ENCODE measurements at places on chromosomes 5 and 9.

DNA sequence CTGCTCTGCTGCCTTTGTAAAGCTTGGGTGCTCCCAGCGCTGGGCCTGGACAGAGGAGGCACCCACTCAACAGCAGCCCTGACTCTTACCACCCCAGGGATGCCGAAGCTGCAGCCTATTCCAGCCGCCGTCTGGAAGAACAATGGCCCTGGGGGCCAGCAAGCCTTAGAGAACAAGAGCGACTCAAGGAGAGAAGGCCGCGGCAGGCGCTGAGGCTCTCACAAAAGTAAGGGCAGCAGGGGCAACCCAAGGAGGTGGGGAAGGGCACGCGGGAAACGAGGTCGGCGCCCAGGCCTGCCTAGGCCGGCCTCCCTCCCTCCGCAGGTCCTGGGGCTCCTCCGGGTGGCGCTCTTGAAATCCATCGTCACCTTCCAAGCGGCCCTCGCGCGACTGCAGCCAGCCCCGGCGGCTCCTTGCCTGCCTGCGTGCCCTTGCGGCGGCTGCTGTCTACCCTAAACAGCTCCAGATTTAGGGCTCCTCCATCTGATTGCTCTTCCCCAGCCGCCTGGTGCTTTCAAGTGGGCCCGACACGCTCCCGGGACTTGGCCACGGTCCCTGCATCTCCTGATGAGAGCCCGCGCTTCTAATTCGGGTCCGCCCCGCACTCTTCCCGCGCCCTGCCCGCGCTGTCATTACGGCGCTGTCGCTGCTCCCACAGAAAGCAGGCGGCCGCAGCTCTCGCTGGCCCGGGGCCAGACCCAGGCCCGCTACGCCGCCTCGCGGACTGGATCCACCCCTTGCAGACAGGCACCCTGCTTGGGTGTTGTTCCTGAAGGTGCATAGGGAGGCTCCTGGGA, 213.3 kb downstream of the SEMA6A start:
- peak; percentile 20 for DNase-seq

- DNase-seq, result no peak
These were observed 65.8 kb downstream of the KCTD16 start for GRCh38 chr5:144236499-144236898.

- peak; percentile 49 for DNase-seq
These were observed 561 bp downstream of the SEC61B start for GRCh38 chr9:99222416-99223270.

DNA sequence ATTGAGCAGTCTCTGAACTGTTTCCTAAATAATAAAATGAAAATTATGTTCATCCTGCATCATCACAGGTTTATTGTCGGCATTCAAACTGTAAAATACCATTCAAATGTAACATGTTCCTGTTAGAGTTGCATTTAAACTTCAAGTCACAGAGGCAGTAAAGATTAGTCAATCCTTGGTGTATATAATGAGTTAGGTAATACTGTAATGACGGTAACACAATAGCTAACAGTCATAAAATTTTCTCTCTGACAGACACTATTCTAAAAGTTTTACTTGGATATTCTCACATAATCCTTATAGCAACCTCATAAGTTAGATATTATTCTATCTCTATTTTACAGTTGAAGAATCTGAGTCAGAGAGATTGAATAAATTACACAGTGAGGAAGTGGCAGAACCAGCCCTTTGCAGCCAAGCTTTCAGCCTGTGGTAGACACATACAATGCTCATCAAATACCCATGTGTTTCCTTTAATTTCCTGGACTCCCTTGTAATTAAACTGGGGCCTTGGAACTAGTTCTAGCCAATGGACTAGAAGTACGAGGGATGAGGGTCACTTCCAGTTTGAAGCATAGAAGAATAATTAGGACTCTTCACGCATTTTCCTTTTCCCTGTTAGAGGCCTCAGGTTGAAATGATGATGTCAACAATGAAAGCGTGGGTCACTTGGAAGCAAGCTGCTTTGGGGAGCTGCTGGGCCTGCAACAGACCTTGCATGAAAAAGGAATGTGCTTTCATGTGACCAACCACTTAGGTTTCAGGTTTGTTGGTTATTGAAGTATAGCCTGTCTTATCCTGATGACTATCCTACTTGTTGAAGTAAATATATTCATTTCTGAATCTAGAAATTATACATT, 12.3 kb upstream of the CAST start:
- no peak for DNase-seq

DNA sequence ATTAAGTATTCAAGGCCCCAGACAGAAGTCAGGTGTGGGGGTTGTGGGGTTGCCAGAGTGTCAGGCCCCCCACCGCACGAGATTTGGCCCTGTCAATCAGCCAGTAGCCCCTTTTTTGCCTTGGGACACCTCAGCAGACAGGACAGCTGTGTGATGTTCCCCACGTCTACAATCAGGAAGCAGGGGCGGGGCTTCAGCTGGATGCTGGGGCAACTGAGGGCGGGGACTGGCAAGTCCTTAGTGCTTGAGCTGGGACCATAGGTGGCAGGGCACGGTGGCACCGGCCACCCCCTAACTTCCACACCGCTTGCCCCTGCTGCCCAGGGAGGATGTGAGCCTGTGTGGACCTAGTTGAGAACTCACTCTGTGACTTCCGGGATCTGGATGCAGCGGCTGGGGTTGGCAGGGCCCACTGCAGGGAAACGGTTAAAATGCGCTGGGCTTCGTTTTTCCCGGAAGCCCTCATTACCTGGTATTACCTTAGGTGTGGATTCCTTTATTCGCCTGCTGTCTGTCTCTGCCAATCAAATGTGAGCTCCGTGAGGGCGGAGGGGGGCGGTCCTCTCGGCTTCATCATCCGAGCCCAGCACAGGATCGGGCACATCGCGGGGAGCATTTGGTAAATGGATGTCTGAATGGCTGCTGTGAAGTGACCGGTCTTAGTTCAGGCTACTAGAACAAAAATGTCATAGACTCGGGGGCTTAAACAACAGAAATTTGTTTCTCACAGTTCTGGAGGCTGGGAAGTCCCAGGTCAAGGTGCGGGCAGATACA, 7.5 kb upstream of the GTF3C5 start:
- DNase-seq, result no peak

GRCh38 chr5:95081982-95082381, 202.9 kb downstream of the MCTP1 start:
- DNase-seq, result no peak

- no peak for DNase-seq
These were observed 100.7 kb upstream of the TRPC7 start for GRCh38 chr5:136466041-136466415.

GRCh38 chr5:147484708-147485020, 25.2 kb downstream of the DPYSL3 start:
- no peak for DNase-seq

DNA sequence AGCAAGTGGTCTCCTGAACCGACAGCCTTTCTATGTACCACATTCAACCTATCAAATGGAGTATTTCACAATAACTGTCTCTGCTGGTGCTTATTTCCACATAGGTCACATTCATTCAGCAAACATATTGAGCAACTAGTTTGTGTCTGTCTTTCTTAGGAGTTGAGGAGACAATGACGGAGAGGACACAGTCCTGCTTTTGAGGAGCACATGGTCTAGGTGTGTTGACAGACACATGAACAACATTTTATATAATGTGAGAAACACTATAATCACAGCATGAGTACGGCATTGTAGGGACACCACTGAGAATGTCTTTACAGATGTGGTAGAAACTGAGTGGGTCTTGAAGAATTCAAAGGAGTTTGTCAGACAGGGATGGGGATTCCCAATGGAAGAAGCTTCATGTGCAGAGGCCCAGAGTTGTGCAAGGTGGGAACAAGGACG, 28.5 kb downstream of the NFIL3 start:
- DNase-seq, result no peak

DNA sequence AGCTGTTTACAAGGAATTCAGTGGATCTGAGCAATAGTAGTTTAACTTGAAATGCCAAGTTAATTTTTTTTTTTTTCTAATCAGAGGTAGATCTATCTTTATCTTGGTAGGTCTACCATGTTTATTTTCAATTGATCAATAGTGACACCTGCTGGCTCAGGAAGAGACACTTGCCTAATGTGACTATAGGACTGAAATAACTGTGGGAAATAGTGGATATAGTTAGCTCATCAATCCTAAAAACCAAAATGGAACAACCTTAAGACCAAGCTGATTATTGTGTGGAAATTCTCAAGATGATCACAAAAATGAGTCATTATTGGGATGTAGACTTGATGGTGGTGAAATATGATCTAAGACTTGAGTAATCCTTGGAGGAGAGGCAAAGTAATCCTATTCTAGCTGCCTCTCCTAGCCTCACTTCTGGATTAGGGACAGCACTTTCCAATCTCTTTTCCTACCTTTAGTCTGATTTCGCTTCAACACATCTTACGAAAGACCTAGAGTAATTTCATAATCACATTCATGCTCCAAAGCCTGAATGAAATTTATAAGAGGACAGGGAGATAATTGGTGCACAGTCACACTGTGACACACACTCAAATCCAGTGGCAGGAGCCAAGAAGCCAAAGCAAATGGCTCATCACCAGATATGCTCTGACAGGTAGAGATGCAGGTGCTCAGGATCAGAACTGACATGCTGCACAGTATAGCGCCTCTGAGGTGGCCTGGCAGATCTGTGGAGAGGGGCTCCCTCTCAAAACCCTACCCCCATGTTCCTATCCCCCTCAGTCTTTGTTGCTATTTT, 156.3 kb downstream of the HMHB1 start:
- DNase-seq, result no peak

DNA sequence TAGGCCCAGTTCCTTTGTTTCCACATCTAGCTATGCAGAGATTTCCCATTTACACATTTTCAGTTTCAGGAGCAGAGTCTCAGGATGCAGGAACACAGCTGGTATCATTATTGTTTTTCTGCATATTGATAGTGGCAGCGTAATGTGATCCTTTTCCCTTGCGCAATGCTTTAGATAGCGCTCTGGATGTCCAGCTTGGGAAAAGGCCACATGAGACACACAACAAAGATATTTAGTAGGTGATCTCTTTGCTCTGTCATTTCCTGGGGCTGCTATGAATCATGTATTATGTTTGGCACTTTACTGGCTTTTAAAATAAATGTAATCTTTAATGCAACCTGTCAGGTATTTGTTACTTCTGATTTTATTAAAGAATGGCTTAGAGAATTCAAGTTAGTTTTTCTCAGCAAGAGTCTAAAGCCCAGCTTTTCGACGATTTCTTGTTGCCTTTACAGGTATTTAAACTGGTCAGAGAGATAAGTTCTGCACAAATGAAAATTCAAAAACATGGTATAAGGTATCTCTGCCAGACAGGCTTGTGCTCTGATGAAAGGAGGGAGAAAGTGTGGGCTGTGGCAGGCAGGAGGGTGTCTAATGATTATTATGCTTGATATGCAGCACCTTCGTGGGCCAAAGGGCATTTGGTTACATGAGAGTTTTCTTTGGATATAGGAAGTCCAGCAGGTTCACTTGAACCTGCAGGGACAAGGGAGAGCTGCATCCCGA, 42.2 kb downstream of the PTTG1 start:
- no peak for DNase-seq

- DNase-seq, result no peak
These were observed 134.8 kb downstream of the EPB41L4A start for GRCh38 chr5:112283943-112284929.

DNA sequence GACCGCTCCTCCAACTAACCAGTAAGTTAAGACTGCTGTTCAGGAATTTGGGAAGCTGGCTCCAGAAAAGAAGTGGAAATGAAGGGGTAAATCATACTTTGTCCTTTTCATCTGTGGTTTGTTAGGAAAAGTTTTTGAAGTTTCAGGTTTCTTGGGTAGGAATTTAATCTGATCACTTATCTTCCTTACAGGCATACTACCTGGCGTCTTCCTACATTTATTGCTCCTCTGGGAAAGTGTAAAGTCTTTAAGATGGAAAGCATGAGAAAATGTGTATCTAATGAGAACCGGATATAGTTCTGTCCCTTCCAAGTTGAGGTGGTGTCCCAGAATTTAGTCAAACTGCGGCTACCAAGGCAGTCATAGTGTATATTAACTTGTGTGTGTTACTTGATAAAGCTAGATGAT, 1.3 kb downstream of the RASA1 start:
- DNase-seq, result no peak

DNA sequence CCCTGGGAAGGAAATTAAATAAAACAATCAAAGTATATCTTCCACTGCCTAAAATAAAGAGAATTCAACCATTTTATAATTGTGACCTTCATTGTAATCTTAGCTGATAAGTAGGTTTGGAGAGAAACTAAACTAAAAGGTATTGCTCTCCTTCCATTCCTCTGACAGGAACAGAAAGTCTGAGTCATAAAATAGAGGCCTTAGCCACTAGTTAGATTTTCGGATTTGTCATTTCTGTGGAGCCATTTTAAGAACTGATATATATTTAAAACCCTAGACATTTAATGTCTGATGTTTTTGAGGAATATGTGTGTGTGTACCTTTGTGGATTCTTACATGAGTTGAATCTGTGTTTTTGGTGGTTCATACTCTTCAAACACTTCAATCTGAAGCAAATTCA, 11.8 kb upstream of the TMC1 start:
- DNase-seq, result no peak

- DNase-seq, result no peak
These were observed 204.4 kb upstream of the IER5L start for GRCh38 chr9:129382281-129383018.

DNA sequence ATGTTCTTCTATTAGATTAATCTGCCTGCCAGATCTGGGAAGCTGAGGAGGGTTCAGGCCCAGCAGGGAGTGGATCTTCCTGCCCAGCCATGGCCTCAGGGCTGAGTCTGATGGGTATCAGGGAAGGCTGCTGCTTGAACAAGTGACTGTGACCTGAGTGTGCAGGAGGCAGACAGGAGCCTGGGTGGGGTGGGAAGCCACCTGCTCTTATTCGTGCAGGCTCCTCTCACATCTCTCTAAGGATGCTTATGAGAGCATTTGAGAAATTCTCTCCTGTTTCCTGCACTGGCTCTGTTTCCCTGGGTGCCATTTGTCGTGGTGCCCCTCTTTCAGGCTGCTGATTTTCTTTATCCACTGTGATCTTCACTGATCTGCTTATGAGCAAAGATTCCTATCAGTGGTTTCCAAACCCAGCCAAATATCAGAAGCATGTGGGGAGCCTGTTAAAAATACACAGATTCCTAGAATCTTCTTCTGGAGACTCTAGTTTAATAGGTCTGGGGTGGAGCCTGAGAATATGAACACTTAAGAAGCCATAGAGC, 2.1 kb downstream of the RGS3 start:
- no peak for DNase-seq

GRCh38 chr5:99646011-99646647, 717.3 kb upstream of the CHD1 start:
- no peak for DNase-seq

DNA sequence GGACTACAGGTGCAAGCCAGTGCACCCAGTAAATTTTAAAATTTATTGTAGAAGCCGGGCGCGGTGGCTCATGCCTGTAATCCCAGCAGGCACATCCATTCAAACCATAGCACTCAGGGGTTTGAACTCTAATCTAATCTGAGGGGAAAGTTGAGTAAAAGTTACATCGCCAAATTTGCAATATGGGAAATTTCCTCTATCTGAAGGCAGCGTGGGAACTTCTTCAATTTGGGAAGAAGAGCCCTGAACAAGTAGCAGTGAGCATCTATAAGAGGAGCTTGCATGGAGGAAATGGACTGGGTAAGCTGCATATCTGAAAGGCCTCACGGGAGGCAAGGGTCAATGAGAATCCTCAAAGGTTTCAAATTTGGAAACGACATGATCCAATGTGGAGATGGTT, 2.7 kb upstream of the DNAJC25 start:
- no peak for DNase-seq

All from substantia nigra (tissue), 51 donors.